ENCODE measurements at places on chromosomes 5 and 9.

GRCh38 chr5:86890375-86890774, 272.6 kb downstream of the COX7C start:
- no peak for DNase-seq

DNA sequence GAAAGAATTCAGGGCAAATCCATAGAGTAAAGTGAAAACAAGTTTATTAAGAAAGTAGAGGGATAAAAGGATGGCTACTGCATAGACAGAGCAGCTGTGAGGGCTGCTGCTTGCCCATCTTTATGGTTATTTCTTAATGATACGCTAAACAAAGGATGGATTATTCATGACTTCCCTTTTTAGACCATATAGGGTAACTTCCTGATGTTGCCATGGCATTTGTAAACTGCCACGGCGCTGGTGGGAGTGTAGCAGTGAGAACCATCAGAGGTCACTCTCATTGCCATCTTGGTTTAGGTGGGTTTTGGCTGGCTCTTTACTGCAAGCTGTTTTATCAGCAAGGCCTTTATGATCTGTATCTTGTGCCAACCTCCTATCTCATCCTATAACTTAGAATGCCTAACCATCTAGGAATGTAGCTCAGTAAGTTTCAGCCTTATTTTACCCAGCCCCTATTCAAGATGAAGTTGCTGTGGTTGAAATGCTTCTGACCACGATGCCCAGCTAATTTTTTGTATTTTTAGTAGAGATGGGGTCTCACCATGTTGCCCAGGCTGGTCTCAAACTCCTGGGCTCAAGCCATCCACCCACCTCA, 42.1 kb downstream of the RFK start:
- no peak for DNase-seq

DNA sequence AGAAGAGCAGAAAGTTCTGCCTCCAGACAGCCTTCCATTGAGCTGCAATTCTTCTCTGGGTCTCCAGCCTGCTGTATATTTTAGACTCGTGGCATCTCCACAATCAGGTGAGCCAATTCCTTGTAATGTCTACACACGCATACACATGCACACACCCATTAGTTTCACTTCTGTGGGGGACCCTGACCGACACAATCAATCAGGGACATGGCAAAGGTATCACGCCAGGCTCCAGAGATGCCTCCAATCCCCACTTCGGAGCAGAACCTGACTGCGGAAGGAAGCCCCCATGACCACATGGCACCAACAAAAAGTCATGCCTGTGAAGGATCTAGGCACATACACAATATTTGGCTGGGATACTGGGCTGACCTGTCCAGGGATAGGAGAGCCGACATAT, 21.4 kb downstream of the SEMA4D start:
- DNase-seq = no peak

GRCh38 chr5:53001541-53001940, 12.4 kb downstream of the ITGA2 start:
- DNase-seq = no peak

GRCh38 chr5:105872569-105873270, 1798.0 kb downstream of the EFNA5 start:
- DNase-seq = no peak

DNA sequence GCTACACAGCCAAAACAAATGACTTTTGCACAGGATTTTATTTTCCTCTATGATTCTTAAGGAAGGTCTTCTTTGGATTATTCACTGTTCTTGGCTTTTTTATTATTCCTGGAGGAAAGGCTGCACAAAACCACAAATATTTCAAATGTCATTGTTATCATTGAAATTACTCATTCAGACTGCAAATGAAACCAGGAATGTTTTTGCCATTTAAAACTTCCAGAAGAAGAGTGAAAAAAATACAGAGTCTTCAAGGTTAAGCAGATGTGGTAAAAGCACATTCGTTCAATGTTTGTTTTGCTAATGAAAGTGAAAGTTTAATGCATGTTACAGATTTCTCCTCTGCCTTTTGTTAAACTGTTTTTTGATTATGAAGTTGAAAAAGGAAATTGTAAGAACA, 238.2 kb downstream of the TLE4 start:
- no peak for DNase-seq

- no peak for DNase-seq
Observed at GRCh38 chr5:61491861-61492260, 159.8 kb downstream of the ZSWIM6 start.

GRCh38 chr9:1979741-1980367, 35.3 kb upstream of the SMARCA2 start:
- no peak for DNase-seq

- no peak for DNase-seq
Observed at GRCh38 chr9:700365-701282, 140.9 kb upstream of the DMRT1 start.
